ENCODE measurements at places on chromosomes 13 and 19.

DNA sequence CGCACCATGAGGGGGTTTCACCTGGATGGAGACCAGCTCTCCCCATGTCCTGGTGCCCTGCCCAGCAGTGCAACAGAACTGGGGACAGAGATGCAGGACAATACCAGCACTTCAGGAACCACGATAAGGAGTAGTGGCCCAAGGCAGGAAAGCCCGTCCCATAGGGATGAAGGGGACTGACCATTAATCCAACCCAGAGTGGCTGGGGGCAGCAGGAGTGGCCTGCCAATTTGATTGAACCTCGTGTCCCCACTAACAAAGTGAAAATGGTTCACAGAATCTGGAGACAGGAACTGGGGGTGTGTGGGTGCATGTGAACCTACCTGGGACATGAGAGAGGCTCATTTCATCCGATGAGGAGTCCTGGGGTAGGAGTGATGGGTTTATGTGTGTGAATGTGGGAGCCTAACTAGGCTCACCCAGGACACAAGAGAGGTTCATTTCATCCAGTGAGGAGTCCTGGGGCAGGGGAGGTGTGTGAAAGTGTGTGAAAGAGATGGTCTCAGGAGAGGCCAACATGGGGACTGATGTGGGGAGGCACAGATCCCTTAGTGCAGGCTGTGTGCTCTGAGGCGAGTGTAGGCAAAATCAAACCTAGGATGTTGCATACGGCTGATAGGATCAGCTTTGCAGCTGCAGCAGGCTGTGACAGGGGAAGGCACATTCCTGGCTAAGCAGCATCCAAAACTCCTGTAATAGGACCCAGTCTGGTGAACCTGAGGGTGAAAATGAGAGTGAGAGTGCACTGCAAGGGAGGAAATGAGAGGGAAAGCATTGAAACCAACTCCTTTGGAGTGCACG is 98.2 kb downstream of the ZNF429 start:
- no peak for DNase-seq

DNA sequence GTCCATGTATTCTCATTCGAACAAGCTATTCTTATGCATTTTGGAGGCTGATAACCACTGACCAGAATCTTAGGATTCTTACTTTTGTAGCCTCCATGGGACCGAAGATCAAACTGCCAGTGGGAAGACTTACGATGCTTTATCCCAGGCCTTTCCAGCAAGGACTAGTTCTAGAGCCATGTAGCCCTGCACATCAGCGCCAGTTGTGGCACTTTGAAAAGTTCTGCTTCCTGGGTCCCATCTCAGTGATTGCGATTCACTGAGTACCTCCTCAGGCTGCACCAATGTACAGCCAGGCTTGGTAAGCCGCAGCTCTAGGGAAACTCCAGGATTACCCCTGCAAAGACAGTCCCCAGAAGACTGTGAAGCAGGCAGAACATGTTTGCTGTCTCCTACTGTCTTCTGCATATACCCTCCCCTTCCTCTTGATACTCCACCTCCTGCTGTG is 18.9 kb upstream of the ENOX1 start:
- no peak for DNase-seq

GRCh38 chr13:60873116-60873515 is 476.1 kb downstream of the TDRD3 start:
- DNase-seq: no peak

DNA sequence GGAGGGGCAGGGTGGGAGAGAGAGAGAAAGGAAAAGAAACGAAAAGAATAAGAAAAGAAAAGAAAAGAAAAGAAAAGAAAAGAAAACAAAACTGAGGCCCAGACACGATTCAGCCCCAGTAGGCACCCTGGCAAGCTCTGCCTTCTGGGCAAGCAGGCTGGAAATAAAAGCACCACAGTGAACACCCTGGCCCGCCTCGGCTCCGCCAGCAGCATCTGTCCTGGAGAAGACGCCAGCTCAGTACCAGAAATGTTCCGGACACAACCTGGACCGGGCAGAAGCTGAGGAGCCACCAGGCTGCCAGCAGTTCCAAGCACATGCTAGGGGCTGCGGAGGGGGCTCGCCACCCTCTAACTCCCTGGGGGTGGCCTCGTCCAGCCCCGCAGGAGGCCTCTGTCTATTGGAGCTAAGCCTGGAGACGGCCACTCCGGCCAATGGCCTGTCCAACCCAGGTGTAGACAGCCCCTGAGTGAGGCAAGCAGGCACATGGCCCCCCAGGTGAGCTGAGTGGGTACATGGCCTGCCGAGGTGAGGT is 11.4 kb upstream of the CPAMD8 start:
- no peak for DNase-seq

DNA sequence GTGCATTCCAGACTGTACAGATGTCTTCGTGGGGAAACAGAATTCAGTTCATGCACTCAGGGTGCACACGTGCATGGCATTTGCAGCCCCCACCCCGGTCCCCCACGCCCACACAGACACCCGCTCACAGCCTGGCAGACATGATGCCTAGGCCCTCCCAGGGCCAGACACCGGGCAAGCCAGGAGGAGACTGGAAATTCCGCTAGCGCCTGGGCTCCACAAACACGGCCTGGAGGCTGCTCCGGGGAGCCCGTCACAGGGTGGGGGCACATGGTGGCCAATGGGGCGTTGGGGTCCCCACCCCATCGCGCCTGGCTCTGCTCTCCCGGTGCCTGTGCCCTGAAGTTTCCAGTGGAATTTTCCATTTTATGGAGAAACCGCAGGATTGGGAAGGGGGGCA is 3.6 kb downstream of the CILP2 start:
- no peak for DNase-seq

DNA sequence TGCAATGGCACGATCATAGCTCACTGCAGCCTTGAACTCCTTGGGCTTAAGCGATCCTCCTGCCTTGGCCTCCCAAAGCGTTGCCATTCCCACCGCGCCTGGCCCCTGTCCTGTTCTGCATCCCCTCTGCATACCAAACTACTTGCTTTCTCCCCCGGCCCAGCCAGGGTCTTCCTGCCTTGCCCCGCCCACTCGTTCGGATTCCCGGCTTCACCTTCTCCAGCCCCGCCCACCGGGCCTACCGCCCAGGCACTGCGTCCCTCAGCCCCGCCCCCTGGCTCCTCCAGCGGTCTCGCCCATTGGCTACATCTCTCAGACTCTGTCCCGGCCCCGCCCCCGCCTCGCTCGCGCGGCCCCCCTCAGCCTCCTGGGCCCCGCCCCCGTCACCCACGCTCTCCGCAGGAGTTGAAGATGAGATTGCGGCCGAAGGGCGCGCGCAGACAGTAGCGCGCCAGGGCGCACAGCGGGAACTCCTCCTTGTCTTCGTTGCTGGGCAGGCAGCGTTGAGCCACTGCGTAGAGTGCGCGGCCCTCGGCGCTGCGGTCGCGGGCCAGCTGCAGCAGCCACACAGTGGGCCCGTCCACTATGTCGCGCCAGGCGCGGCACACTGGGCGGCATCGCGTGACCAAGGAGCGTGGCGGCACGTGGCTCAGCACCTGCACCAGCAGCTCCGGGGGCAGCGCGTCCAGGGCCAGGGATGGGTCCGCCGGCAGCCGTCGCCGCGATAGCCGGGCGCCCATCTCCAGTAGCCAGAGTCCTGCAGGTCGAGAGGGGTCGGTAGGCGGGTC is 19.0 kb downstream of the MRPS12 start:
- DNase-seq: peak; percentile 83

DNA sequence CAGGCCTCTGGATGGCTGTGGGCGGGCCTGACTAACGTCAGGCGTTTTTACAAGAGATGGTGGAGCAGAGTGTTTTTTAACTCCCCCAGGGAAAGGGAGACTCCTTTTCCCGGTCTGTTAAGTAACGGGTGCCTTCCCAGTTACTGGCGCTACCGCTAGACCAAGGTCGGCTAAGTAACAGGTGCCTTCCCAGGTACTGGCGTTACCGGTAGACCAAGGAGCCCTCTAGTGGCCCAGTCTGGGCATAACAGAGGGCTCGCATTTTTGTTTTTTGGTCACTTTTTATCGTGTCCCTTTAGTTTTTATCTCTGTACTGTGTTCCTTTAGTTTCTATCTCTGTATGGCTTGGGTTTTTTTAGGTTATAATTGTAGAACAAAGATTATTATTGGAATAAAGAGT is 10.0 kb downstream of the ZNF383 start:
- peak; percentile 12 for DNase-seq

- DNase-seq: no peak
Measured at GRCh38 chr19:50419580-50420035, 870 bp downstream of the SPIB start.

GRCh38 chr13:43647471-43647870 is 139.3 kb downstream of the ENOX1 start:
- DNase-seq: no peak

GRCh38 chr19:3443840-3444694 is 36.3 kb downstream of the SMIM24 start:
- no peak for DNase-seq

GRCh38 chr13:44148159-44148914 is 225.3 kb upstream of the SERP2 start:
- no peak for DNase-seq

DNA sequence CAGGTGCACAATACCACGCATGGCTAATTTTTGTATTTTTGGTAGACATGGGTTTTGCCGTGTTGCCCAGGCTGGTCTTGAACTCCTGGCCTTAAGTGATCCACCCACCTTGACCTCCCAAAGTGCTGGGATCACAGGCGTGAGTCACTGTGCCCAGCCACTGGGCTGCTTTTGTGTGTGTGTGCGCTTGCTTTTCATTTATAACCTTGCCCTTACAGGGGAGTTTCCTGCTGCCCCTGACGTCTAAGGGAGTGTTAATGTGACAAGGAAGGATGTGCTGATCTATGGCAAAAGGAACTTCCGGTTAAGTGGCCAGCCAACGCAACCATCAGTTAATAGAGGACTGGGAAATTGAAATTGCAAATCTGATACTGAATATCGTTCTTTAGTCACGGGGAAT is 57.7 kb downstream of the ING1 start:
- DNase-seq: no peak

- DNase-seq: no peak
Measured at GRCh38 chr19:17752865-17753639, 1.8 kb downstream of the FCHO1 start.

GRCh38 chr13:114019367-114019766 is 45.5 kb upstream of the C13orf46 start:
- DNase-seq: peak; percentile 23

- DNase-seq: no peak
Measured at GRCh38 chr19:8387688-8388611, 2.2 kb upstream of the RAB11B start.

- peak; percentile 26 for DNase-seq
Measured at GRCh38 chr19:17719730-17720400, 585 bp downstream of the MAP1S start.

- no peak for DNase-seq
Measured at GRCh38 chr13:101681834-101682233, 229.4 kb downstream of the ITGBL1 start.

DNA sequence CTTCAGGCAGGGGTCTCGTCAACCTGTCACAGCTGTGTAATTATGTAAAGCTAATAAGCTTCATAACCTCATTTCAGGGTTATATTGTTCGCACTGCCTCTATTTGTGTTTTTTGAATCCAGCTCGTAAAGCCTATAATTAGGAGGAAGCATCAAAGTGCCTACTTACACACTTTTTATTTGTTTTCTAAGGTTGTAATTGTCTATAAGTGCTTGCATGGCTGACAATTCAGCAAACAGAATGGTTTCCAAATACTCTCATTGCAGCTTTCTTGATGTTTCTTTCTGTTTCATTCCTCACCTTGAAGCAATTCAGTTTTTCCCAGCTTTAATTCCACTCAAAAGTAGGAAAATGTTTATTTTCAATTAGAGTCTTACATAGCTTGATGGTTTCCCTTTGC is 336.3 kb downstream of the HS6ST3 start:
- DNase-seq: no peak

DNA sequence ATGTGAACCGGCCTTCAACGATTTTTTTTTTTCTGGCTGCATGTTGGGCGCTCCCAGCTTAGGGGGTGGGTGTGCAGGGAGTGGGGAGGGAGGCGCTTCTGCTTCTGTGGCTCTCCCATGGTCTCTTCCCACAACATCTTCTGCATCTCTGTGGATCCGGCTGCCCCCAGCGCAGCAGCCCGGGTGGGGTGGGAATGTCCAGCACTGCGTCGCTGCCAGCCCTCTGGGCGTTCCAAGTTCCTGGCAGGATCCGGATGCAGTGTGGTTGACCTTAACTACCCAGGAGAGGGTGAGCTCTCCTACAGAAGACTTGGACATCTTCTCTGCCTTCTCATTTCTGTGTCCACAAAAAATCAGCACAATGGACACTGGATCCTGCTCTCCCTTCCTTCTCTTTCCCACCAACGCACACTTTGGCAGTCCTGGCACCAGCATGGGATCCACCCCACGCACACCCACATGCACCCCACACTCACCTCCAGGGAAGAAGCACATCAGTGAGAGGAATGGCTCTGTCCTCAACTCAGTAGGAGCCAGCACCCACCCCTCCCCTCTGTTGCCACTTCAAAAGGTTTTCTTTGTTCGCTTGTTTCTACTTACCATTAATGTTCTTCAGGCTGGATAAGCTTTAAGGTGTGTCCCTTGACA is 177.3 kb downstream of the COL4A1 start:
- no peak for DNase-seq

- no peak for DNase-seq
Measured at GRCh38 chr13:108272333-108272732, 2.8 kb downstream of the TNFSF13B start.

DNA sequence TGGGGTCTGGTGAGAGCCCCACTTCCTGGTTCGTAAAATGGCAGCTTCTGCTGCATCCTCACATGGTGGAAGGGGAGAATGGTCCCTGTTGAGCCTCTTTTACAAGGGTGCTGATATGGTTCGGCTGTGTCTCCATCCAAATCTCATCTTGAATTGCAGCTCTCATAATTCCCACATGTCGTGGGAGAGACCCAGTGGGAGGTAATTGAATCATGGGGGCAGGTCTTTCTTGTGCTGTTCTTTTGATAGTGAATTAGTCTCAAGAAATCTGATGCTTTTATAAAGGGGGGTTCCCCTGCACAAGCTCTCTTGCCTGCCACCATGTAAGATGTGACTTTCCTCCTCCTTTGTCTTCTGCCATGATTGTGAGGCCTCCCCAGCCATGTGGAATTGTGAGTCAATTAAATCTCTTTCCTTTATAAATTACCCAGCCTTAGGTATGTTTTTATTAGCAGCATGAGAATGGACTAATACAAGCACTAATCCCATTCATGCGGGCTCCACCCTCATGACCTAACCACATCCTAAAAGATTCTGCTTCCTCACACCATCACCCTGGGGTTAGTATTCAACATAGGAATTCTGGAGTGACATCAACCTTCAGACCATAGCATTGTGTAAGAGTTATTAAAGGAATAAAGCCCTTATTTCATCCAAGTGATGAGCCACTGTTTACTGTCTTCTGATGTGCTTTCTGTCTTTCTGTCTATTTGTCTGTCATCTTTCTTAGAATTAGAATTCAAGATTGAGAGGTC is 159.0 kb upstream of the IRS2 start:
- DNase-seq: no peak

Measured in CD4-positive, alpha-beta T cell (primary cell).